ENCODE measurements at places on chromosomes 6 and 20.

DNA sequence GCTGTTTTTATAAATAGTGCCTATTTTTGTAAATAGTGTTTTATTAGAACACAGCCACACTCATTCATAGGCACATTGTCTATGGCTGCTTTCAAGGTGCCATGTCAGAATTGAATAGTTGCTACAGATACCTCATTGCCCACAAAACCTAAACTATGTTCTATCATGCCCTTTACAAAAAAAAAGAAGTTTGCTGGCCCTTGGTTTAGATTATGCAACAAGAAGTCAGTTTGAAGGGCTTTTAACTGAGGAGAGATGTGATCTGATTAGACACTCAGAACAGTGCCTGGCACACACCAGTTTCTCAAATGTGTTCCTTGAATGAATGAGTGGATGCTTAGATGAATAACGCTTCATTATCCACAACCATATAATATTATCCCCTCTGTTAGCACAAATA, 366.1 kb downstream of the MAFB start:
- DNase-seq: no peak

DNA sequence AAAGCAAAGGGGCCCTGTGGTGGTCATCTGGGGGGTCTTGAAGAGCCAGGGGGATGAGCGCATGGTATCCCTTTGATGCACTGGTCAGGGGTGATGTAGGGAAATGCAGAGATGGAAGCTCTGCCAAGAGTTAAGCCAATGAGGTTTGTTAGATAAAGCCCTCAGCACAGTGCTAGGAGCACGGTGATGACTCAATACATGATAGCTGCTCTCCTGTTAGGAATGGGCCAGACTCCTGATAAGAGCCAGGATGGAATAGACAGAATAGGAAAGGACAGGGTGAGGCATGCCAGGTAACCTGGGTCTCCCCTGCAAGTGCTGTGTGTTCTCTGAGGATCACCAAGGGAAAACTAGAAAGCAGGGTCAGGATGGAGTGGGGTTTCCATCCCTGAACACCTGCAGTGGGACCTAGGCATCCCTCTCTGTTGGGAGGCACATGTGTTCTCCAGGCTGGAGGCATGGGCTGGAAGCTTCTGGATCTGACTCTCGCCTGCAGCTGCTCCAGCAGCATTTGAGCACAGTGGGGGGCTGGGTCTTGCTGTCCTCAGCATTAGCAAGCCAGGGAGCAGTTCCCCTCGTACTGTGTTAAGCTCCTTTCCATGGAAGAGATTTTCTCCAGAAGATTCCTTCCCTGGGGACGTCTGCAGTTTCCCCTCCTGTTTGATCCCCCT, 71.8 kb upstream of the TIAM2 start:
- no peak for DNase-seq

GRCh38 chr6:146850238-146850896, 251.6 kb downstream of the ADGB start:
- peak; percentile 58 for DNase-seq

GRCh38 chr6:44539701-44540355, 152.3 kb downstream of the CDC5L start:
- peak; percentile 4 for DNase-seq

DNA sequence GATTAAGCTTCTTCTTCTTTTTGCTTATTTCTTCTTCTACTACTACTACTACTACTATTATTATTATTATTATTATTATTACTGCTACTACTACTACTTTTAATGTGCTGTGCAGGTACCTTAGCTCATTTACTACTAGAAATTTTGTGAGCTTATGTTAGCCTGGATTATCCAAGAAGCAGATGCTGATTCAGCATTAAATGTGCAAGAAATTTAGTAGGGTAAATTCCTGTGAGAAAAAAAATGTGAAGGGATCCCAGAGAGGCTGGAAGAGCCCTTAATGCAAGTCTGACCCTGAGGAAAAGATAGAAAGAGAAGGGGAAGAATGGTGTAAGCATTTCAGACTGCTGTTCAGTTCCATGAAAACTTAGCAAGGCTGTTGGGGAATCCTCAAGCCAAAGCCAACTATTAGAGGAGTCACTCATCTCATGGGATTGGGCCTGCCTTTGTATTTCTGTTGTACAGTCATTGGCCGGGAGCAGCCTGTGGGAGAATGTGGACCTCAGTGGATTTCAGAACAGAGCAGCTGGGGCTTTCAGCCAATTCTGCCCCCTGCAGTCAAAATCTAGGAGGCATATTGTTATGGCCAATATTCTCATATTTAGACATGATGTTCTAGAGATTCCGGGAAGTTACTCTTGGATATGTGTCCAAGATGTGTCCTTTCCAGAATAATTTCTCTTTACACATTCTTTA, 37.2 kb upstream of the TSPYL1 start:
- no peak for DNase-seq

DNA sequence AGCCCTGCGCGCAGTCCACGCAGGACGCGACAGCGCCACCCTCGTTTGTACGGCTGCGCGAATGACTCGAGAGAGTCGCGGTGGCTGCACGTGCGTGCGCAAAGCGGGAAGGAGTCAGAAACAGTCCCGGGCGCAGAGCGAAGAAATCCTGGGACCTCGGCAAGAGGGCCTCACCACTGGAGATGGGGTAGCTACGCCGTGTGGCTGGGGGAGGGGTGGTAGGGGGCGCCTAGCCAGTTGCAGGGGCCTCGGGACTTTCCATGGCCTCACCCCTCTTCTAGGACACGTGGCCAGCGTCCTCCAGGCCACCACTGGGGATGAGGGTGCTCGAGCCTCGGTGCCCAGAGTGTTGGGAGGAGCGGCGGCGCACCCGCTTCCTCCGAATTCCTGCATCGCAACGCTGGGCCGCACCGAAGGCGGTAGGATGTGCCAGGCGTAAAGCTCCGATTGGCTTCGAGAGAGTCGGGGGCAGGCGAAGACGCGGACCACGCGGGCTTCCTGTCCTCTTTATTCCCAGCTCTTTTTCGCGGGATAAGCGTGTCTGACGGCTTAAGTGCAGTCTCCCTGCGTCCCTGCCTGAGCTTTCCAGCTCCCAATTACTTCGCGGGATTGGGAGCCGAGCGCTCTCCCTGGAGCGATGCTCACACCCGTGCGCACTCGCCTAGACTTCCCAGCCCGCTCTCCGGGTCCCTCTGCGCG, 38.7 kb downstream of the NCR2 start:
- no peak for DNase-seq

DNA sequence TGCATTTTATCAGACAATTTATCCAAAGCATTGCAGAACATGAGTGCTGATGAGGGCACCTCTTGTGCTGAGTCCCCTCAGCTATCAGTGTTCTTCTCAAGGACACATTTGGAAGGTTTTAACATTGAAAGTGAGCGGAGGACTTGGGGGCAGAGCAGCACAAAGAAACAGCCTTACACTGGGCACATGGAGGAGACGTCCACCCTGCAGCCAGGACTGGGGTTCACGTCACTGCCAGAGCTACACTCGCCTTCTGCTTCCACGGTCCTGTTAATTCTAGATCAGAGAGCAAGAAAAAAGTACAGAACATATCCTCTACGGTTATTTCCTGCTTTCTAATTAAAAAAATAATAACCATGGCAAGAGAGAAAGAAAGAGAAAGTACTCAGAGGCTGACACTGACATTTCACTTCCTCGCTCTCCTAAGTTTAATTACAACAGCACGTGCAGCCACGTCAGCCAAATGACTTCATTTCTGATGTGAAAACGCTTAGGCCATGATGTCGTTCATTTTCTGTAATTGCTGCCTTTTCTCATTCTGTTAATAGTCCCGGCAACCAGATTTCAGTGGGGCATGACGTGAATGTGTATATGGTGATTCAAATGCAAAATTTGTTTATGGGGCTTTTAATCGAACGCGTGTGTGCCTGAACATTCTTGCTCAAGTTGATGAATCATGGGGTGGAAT, 5.1 kb downstream of the PRND start:
- peak; percentile 39 for DNase-seq

Data from stimulated activated CD8-positive, alpha-beta memory T cell treated with anti-CD3 and anti-CD28 coated beads, Interleukin-4, amount 100 ng/mL, for 48 hours (primary cell).